ENCODE measurements at places on chromosomes 4 and X.
A peak's percentile ranks its signal among the peaks of the same experiment; 100 is the strongest.

- peak; percentile 33 for DNase-seq
Observed at GRCh38 chr4:1043651-1044468, 32.4 kb downstream of the FGFRL1 start.

- peak; percentile 19 for DNase-seq
Observed at GRCh38 chrX:71067712-71068043, 456 bp downstream of the SNX12 start.

- DNase-seq, result no peak
Observed at GRCh38 chr4:76563454-76564122, 128.6 kb downstream of the SHROOM3 start.

GRCh38 chrX:7574325-7574724 lies 268.6 kb upstream of the VCX start:
- peak; percentile 3 for DNase-seq

GRCh38 chr4:76527666-76528065 lies 92.6 kb downstream of the SHROOM3 start:
- no peak for DNase-seq

GRCh38 chr4:183492791-183493222 lies 12.1 kb upstream of the ING2 start:
- DNase-seq, result no peak

DNA sequence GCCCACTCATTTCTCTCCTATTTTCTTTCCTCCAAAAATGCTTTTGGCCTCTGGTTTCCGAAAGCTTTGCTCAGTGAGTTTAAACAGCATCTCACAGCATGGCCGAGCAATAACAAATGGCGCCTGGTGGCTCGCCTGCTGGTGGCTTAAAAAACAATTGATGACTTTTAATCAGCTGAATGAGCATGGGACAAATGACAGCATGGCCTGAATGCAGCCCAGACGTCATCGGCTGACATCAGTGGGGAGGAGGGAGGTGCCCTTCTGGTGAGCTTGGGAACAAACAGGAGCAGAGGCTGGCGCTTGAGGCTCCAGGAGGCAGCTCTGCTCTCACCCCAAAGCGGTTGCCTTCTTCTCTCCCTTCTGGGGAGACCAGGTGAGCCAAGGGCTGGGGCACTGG lies 286.4 kb downstream of the BCOR start:
- no peak for DNase-seq

DNA sequence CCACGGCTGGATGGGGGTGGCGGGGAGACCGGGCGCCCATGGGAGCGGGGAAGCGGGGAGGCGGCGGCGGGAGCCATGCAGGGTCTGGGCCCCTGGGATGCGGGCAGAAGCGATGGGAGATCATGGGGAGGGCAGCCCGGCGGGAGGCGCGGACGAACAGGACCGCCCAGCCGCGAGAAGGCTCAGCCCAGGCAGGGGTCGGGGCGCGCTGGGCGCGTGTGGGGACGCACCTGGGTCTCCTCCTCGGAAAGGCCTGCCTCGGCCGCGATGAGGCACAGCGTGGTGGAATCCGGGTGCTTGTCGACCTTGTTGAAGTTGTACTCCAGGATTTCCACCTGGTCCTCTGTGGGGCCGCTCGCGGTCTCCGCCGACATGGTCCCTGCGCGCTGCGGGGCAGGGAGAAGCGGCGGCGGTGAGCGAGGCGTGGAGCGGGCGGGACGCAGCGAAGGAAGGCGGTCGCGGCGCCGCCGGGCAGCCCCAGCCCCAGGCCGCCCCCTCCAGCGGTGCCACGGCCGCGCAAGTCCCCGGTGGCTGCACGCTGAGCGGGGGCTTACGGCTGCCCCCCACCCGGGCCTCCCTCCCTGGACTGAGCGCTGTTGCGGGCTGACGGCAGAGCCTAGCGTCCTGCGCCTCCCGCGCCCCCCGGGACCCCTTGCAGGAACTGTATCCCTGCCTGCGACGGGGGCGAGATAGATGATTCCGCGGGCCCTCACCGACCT lies 25.3 kb downstream of the HOPX start:
- peak; percentile 5 for DNase-seq

DNA sequence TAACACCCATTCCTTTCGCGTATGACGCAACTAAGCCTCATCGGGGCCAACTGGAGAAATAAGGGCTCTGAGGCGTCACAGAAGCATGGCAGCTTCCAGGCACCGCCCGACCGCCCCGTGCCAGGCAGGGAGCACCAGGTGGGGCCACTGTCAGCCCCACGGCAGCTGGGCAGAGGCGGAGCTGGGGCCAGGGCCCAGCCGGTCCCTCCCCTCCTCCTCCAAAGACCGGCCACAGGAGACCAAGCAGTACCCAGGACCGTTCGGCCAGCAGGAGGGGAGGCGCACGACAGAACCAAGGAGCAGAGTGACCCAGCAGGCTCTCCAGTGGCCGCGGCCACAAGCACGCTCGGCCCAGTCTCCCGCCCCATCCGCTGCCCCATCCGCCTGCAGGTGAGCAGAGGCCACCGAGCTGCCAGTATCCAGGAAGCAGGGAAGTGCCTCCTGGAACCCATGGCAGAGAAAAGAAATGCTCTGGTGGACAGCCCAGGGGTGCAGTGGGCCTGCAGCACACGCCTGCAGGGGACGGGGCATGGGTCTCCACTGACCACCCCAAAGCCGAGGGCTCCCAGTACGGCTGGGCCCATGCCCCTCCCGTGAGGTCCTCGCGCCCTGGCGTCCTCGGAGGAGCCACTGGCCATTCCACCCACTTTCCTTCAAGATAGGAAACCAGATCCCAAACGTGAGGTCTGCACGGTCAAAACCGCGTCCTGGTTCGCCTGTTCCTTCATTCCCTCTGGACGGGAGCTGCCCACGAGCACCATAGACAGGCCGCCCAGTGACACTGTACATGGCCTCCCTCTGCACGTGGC lies 9.6 kb downstream of the CTBP1 start:
- DNase-seq, result no peak

DNA sequence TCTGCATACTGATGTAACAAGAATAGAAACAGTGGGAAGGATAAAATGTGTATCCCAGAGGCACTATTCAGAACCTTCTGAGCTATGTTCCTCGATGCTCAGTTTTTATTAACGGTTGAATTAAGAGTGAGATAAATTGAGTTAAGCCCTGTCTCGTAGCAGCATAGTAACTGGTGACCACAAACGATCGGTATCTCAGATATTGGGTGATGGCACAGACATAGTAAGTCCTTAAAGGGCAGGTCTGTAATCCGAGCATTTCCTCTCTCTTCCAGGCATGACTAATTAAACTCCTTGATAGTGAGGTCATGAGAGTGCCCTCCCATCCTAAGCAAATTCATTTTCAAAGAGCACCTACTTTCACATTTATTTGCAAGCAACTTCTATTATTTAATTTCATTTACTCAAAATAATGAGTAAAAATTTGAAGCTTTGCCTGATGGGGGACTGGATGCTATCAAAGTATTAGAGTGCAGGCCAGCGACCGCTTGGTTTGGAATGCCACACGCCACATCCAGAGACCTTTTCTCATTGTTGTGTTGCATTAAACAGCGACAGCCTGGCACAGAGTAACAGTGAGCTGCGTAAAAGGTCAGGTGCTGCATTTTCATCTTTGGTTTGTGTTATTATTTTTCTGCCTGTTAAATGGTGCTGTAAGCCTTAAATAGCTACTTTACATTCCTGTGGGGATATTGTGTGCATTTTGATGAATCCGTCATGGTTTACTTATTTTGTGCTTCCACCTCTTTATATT lies 101.9 kb downstream of the PCDH7 start:
- DNase-seq, result no peak

DNA sequence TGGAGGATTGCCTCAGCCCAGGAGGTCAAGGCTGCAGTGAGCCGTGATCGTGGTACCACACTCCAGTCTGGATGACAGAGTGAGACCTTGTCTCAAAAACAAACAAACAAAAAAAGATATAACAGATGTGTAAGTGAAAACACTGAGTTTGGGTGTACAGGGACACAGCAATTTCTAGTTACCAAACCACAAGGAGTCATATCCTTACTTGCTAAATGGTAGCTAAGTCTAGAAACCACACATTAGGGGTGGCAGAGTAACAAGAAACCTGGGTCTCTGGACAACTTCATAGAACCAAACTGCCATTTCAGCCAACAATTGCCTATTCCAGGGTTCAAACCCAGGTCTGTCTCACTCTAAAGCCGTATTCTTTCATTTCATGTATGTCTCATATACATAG lies 20.8 kb downstream of the PPEF2 start:
- no peak for DNase-seq

- DNase-seq, result peak; percentile 56
Observed at GRCh38 chr4:16222957-16223527, 3.2 kb downstream of the TAPT1 start.

GRCh38 chr4:1611501-1611870 lies 72.6 kb downstream of the FAM53A start:
- no peak for DNase-seq

- no peak for DNase-seq
Observed at GRCh38 chrX:12961196-12961718, 13.7 kb upstream of the TMSB4X start.

GRCh38 chr4:157934151-157934550 lies 238.7 kb downstream of the GASK1B start:
- DNase-seq, result no peak

DNA sequence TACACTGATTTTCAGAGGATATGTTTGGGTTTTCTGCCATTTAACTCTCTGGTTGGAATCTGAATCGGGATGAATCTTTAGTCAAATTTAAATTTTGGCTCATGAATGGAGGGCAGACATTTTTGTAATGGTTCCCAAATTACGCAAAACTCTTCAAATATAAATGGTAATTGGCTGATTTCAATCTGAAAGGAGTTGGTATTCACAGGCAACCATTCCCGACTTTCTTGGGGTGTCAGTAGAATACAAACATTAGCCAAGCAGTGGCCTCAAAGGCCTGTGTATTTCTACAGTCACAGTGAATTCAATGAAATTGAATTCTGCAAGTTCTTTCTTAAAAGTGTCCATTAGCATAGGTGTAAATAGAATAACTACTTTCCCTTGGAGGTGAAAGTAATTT lies 668.8 kb upstream of the PRKX start:
- no peak for DNase-seq

DNA sequence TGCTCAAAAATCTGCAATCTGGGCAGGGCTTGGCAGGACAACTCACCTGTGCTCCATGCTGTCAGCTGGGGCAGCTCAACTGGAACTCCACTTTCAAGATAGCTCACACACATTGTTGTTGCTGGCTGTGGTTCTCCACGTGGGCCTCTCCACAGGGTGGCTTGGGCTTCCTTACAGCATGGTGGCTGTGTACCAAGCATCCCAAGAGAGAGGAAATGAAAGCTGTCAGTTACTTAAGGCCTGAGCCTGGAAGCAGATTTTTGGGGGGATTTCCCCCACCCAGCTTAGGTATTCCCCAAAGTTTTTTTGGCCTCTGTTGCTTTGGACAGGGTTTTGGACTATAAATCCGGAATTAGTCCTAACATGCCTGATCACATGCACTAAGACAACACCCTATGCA lies 81.0 kb downstream of the BCOR start:
- no peak for DNase-seq

All from hematopoietic multipotent progenitor cell treated with erythropoietin and hydrocortisone succinate and interleukin-3 and kit ligand, for 6 days (in vitro differentiated cells).